KBM-7 (cell line): ENCODE measurements at places on chromosomes 2 and 18.
A peak's percentile ranks its signal among the peaks of the same experiment; 100 is the strongest.

DNA sequence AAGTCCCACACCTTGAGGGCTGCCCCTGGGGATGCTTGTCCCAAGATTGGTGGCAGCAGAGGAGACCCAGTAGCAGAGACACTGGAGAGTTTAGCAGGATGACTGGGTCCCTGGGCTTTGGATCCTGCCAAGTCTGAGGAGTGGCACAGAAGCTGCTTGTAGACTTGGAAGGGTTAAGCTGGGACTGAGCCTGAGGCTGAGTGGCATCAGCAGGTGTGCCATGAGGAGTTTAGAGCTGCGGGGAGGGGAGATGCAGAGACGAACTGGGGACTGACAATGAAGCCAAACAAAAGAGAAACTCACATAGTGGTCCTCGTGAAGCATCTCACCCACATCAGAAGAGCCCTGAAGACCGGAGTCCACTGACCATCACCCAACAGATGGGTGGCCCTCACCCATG is 329.7 kb upstream of the KLHL29 start:
- DNase-seq, result no peak

DNA sequence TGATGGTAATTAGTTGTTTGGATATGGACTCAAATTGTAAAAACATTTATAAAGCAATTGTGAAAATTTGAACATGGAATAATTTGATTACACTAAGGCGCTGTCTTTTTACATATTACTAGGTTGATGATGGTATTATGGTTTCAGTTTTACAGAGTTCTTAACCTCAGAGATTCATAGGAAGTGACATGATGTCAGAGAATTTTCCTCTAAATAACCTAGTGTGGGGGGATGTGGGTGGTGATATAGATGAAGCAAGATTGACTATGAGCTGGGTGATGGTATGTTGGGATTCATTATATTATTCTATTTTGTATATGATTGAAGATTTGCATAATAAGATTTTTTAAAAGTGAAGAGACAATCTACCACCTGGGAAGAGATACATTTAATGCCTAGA is 45.9 kb upstream of the ATP5MC3 start:
- DNase-seq, result no peak

DNA sequence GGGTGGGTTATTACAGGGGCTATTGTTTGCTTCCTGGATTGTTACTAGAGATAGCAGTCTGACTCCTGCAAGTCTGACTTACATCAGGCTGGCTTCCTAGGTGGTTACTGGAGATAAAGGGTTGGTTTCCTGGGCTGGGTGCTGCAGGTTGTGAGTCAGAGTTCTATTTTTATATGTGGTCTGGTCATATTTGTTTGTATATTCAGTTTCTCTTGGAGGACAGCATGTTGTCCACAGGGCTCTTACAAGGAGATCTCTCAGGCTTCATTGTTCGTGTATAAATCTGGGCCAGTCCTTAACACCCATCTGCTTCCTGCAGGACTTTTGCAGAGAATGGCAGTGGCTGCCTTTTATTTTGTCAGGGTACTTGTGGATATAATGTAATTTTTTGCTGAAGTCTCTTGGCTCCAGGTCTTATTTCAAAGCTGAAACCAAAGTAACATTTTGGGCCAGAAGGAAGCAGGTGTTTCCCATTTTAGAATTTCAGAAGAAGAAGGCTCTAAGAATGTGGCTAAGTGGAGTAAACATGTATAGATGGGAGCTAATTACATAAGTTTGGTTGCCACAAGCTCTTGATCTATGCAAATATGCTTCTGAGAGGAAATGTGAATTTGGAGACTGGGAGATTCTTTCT is 65.9 kb upstream of the SLC16A14 start:
- DNase-seq, result peak; percentile 74

- no peak for DNase-seq
These were observed 2.0 kb downstream of the SLC14A2 start for GRCh38 chr18:45617284-45617683.

GRCh38 chr18:22813648-22814328 is 119.3 kb upstream of the RBBP8 start:
- DNase-seq, result peak; percentile 25

DNA sequence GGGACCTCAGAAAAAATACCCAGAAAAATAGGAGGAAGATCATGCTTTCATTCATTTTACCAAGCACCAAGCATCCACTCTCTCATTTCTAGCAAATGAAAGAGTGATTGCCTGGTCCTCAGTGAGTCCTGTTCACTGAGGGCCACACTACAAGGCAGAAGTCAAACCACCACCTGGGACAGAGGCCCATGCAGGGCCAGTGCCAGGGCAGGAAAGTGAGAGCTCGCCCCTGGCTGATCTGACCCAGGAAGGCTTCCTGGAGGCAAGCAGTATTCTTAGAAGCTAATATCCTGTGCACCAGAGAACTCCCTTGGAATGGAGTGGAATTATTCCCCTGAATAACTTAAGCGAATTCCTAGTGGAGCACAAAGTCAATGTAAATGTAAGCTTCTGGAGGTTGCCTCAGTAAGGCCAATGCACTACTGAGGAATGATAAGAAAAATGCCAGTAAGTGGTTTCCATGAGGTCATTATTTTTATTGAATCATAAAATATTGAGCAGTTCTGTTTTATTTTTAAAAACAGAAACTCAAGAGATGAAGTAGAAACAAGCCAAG is 191.6 kb upstream of the ID2 start:
- no peak for DNase-seq

DNA sequence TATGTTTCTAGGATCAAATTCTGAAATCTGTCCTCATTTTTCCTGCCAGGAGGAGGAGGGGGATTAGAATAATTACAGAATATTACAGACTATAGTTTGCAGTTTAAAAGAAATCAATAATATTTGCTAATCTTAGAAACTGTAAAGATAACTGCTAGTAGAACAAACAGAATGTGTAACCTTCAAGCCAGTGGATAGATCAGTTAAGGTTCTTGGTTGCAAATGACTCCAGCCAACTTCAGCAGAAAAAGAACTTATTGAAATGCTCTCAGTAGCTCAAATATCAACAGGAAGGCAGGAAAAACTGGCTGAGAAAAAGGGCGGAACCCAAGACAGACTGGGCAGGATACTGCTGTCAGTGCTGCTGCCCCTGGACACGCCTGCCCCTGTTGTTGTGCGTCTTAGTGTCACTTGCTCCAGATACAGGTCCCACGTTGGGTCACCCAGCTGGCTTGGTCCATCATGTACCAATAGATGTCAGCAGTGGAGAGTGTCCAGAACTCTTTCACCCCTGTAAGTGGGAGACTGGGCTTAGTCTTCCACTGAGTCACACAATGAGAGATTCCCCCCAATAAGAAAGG is 10.2 kb downstream of the NMUR1 start:
- no peak for DNase-seq

GRCh38 chr2:30425326-30425725 is 21.7 kb upstream of the LCLAT1 start:
- no peak for DNase-seq

DNA sequence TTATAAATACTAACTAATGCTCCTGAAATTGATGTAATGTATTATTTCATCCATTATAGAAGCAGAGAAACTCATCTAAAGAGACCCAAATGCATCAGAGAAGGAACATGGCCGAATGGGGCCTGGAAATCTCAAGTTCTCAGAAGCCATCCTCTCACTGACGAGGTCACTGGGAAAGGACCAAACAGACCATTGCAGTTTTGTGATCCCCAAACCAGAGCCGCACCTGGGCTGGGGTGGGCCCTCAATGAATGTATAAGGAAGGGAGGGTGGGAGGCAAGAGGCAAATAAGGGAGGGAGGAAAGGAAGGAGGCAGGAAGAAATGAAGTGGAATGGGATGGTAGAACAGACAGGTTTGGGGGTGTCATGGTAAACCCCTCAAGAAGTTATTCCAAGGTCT is 245.3 kb upstream of the ID2 start:
- DNase-seq, result no peak

DNA sequence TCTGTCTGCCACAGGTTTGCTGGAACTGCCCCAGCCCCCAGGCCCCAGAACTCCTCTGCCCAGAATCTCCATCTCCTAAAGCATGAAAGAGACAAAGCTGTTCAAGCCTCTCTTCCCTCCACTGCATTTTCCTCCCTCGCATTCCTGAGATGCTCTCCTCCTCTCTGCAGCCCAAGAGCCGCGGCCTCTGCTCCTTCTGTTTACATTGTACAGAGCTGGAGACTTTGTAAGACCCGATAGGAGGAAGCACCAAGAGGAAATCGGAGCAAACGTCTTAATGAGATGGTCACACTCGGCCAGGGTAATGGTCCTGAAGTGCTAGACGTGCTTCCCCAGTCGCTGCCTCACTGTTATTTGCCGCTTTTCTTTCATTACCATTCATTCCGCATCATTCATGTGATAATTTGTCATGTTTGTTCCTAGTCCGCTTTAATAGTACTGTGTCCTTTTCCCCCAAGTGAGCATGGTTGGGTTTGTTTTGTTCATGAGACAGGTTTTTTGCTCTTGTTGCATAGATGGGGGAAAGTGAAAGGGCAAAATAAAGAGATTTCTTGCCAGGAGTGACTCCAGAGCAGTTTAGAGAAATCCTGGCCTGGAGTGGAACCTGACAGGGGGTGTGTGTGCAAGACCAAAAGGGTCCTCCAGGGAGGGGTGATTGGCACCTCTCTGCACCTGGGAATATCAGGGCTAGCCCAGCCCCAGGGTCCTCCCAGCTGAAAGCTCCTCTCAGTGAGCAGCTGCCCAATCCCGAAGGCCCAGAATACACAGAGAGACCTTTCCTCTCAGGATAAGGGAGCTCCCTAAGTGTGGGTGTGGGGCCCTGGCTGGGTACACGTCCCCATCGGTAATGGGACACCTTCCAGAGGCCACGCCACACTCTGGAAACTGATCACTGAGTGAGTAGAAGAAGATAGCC is 44.9 kb upstream of the ID2 start:
- no peak for DNase-seq

DNA sequence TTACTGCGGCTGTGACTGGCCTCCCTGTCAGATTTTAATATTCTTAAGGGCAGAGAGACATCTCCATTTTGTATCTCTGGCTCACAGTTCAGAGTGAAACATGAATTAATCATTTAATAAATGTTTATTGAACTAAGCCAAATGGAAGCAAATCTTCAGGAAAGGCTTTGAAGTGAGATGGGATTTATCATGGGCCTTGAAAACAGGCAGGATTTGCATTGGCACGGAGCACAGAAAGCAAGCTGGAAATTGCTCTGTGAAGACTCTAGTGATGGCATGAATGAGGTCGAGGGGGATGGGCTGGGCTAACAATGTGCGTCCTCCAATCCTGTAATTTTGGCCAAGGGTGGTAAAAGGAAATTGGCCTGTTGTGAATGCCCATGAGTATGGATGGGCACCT is 369.8 kb upstream of the SOX11 start:
- DNase-seq, result no peak

DNA sequence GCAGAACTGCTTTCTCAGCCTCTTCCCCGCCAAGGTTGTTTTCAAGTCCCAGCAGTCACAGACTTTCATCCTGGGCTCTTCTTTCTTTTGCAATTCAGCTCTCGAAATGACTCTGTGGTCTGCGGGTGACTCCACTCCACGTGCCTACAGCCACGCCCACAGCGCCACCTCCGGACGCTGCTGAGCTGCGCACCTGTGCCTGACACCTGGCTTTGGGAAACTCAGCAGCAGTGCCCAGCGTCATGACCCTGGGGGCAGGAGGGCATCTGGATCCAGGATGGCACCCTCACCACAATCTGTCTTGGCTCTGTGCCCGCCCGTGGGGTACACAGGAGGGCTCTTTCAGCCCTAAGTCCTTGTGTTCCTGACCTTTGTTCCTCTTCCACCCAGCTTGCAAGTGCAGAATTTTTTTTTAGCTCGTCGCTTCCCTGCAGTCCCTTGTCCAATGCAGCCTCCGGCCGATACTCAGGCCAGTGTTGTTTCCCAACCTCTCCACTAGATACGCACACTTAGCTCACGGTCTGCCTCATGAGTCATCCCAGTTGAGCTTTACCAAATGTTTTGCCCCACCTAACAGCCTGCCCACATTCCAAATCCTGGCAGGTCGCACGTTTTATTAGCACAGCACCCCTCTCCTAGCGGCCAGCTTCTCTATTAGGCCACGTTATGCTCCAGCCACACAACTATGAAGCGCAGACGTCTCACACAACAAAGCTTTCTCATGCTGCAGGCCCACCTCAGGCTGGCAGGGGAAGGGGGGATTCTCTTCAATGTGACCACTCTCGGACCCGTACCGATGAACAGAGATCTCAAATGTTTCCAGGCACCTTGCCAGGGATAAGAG is 6.5 kb upstream of the CAPN10 start:
- peak; percentile 72 for DNase-seq

- DNase-seq, result no peak
These were observed 135.8 kb downstream of the METTL8 start for GRCh38 chr2:171297956-171298355.

DNA sequence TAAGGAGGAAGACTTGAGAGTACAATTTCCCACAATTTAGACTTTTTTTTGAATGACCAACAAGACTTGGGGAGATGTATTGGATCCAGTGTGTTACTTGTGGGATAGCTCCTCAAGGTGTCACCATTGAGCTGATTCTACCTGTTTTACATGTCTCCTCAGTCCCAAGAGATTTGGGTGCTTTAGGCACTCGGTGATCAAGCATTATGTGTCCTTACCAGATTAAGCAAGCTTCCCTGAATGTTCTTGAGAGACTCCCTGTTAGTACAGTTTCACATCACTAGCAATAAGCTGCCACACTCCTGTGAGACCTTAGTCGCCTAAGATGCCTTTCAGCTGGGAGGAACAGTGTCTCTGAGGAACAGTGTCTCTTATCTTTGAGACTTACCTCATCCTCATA is 384.3 kb upstream of the SYT4 start:
- peak; percentile 0 for DNase-seq

DNA sequence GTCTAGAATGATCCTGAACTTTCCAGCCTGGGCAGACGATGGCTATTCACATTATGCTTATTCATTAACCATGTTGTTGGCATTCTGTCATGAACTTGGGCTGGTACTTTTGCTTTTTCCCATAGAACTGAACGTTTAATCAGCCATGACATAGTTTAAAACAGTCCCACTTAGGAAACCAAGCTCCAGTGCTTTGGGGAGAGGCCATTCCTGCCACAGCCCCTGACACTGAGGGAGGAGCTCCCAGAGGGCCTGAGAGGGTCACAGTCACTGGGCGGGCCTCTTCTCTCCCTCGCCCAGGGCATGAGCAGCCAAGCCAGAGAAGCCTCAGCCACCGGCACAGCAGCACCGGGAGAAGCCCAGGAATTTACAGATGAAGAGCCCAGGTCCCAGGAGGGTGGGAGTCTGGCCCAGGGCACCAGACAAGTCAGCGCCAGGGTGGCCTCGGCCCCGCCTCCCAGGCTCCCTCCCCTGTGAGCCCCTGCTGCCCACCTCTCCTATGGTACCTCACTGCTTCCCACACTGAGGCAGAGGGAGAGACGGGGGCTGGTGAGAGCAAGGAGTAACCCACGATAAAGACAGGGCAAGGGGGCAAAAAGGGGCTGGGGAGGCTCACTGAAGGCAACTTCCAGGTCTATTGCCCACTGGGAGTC is 33.6 kb downstream of the MAL start:
- DNase-seq, result no peak

GRCh38 chr2:150465703-150466569 is 21.5 kb downstream of the RND3 start:
- DNase-seq, result no peak

DNA sequence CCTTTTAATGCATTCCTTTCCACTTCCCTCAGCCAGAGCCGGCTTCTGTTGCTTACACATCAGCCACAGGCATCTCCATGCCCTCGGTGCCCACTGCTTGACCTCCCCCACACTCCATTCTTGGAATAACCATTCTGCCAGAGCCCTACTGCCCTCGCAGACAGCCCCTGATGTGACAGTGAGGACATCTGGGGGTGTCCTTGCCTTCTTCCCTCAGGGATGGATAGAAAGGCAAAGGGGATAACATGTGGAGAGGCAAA is 6.4 kb upstream of the NPPC start:
- DNase-seq, result no peak
